ENCODE measurements at places on chromosomes 3 and 15.

GRCh38 chr3:69738315-69738714 is 949 bp upstream of the MITF start:
- no peak for DNase-seq

- peak; percentile 22 for DNase-seq
Observed at GRCh38 chr3:105367063-105367405, 325 bp downstream of the ALCAM start.

- no peak for DNase-seq
Observed at GRCh38 chr15:85828126-85828525, 33.4 kb upstream of the KLHL25 start.

- DNase-seq: no peak
Observed at GRCh38 chr3:114356066-114356465, 62.2 kb downstream of the TIGIT start.

DNA sequence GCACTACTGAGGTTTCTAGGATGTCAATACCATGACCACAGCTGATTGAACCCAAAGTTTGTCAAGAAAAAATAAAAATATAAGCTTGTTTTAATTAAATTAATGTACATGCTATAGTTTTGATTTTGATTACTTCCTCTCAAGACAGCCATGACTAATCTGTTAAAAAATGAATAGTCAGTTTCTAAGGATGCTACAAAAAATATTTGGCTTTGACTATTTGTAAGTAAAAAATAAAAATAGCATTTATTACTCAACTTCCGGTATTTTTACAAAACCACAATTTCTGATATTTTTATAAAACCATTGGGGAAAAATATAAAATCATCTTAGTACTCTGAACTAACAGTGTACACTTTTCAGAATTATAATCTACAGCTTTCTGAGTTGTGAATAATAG is 12.1 kb upstream of the TEX9 start:
- no peak for DNase-seq

GRCh38 chr3:27358372-27358771 is 10.8 kb downstream of the NEK10 start:
- DNase-seq: no peak

DNA sequence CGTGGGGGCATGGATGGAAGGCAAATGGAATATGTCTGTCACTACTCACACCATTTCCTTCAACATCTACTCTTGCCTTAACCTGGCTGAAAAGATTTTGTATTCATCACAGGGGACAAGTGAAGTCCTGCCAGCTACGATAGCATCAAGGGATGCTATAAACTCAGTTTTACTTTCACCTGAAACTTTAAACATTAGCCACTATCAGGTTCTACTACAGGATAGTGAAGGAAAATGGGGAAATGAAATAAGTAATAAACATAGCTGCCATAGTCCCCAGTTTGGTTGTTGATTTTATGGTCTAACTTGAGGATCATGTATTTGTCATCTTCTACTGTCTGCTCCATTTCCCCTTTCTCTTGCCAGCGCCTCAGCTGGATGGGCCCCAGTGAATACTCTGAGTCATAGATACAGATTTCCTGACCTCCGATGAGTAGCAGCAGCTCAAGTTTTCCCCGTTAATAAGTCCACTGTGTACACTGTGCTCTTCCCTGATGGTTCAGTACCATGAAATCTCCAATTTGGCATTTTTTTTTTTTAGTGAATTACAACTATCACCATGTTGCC is 338.2 kb upstream of the SLCO3A1 start:
- DNase-seq: peak; percentile 82

- DNase-seq: peak; percentile 78
Observed at GRCh38 chr15:25789211-25789610, 73.9 kb downstream of the ATP10A start.

DNA sequence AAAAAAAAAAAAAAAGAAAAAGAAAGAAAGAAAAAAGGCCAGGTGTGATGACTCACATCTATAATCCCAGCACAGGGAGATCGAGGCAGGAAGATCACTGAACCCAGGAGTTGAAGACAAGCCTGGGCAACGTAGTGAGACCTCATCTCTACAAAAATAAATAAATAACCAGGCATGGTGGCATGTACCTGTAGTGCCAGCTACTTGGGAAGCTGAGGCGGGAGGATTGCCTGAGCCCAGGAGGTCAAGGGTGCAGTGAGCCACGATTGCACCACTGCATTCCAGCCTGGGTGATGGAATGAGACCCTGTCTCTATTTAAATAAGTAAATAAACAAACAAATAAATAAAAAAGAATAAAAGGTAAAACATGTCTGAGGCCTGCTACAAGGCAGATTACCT is 39.3 kb upstream of the LACTB start:
- no peak for DNase-seq

DNA sequence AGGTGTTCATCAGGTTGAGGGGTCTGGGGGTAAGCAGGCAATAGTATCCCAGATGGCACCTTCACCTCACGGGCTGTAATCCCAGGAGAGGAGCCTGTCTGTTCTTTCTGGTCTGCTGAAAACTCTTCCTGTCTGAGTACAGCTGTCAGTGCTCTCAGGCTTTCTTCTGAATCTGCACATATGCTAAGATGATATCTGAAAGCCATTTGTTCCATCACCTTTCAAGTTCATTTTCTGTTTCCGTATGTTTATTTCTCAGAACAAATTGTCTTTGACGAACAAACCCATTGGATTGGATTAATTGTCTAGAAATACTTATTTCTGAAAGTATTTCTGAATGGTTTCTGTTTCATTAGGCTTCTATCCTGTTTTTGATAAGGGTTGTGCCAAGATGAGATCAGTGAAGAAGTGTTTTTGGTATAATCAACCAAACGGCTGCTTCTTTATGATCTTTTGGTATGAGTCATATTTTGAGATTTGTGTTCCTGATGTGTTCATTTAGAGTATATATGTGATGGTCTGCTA is 13.3 kb downstream of the ZNF592 start:
- DNase-seq: no peak

GRCh38 chr3:43670635-43671522 is 19.9 kb upstream of the ABHD5 start:
- DNase-seq: no peak

DNA sequence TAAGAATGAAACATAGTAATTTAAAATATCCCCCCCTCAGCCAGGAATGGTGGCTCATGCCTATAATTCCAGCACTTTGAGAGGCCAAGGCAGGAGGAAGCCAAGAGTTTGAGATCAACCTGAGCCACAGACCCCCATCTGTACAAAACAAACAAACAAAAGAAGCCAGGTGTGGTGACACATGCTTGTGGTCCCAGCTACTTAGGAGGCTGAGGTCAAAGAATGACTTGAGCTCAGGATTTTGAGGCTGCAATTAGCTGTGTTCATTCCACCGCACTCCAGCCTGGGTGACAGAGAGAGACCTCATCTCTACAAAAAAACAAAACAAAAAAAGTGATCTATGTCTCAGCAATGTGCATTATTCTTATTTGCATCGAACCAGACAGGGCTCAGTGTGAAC is 800.8 kb downstream of the MCTP2 start:
- no peak for DNase-seq

- no peak for DNase-seq
Observed at GRCh38 chr3:81927811-81928210, 166.4 kb upstream of the GBE1 start.

DNA sequence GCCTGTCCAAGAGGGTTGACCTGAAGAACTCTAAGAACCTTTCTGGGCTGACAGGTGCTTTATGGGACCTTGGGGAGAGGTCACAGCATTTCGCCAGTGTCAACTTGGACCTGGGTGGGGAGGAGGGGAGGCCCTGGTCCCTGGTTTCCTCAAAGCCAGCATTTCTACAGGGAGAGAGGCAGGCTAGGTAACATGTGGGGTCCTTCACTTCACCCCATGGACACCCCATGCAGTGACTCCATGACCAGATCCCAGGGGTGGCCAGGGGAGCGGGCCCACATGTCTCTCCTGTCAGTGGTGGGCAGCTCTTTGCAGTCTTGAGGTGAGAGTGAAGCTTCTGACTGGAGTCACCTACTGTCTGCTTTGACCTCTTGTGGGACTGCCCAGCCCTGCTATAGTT is 35.8 kb downstream of the GOLGA6L10 start:
- no peak for DNase-seq

DNA sequence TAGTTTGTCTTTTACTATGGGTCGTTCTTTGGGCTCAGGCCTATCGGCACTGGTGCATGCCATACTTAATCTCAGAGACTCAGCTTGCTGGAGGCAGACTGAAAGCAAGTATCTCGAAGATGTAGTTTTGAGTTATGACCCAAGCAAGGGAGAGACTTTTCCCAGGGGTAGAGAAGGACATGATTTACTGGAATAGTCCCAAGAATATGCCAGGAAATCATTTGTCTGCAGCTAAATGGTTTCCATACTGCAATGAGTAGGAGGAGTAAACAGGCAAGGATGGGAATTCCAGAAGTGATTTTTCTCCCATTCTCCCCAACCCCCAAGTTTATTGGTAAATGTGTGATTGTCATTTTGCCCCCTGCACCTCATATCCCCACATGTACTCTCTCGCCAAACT is 35.4 kb upstream of the LACTB start:
- DNase-seq: no peak

DNA sequence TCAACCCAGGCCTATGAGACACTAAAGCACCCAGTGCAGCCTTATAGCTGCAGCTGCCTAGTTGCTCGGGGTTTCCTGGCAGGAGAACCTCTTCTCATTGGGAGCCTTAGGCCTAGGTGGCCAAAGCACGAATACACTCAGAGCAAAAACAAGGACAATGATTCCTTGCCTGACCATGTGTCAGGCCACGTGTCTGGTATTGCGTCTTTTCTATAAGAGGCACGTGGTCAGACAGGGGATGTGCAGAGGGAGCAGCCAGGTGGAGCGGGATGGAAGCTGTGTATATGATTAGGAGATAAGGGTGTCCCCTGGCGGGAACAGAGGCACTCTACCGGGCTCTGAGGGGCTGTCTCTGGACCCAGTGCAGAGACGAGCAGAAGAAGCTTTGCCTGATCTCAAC is 26.4 kb downstream of the SLC22A14 start:
- DNase-seq: no peak

GRCh38 chr3:195732940-195733339 is 12.2 kb downstream of the MUC20 start:
- peak; percentile 25 for DNase-seq
